ENCODE measurements at places on chromosomes 5 and 9.

DNA sequence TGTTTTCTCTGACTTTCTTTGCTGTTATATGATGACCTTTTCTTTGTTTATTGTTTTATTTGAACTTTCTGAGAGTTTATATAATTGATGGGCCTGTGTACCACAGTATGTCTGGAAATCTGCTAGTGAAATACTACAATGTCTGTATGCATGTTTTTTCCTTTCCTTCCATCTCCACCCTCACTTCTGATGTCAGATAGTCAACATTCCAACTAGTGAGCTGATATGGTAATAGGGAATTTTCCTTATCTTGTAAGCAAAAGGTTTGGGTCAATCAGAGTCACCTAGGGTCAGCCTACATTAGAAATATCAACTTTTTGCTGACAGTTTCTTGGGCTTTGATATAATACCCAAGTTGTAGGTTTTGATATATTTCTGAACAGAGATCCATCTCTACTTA is 103.2 kb downstream of the MAT2B start:
- DNase-seq: no peak

DNA sequence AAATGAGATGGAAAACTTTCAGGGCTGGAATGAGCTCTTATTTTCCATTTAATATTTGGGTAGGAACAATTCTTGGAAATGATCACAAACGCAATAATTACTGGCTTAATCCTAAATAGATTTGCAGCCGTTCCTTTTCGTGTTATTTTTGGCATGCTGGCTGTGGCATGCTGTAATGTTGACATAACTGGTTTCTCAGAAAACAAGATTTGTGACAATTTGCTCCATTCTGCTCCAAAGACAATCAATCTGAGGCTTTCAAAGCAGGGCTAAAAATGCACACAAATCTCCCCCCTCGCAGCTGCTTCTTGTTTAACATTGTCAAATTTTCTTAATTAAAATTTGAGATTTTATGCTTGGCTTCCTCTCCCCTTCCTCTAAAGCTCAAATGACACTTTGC is 151.2 kb downstream of the TTC39B start:
- DNase-seq: no peak

- DNase-seq: no peak
These were observed 138.6 kb downstream of the ARRDC3 start for GRCh38 chr5:91244380-91245073.

DNA sequence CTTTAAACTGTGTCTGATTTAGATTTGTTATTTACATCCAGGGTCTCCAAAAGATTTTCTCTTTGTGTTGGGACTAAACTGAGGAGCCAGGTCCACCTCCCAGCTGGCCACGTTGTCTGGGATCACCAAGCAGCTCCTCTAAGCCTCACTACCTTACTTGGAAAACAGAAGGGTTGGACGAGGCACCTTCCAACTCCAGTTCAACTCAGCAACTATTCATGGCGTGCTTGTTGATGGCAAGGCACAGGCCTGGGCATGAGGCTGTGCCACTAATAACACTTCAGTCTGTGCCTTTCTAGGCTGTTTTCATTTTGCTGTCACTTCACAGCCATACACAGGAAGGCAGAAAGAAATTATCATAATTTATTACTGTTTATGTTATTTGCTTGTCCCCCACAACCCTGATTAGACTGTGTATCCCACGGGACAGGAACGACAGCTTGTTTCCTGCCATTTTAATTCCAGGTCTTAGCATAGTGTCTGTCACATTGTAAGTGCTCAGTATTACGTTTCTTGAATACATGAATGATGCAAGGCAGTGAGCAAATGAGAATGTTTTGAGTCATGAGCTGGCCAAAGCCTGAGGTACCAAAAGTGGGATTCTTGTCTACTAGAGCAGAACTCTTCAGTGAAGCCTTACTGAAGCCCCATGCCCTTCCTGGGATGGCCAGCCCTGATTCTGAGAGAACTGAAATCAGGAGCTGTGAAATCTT is 125.8 kb downstream of the GALNT10 start:
- no peak for DNase-seq

DNA sequence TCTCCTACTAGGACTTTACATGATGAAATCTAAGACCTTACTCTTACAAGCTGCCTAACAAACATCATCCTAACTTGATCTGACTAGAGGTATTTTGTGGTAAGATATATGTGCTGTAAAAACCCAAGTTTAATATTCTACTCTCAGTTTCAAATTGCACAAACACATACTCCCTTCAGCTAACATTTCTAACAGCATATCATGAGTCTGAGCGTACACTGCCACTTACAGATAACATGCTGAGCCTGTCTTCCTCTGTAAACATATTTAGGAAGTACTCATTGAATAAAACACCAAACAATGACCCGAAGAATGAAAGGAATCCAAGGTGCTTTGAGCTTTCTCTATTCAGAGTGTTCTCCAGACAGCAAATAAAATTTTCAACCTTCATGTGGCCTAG is 7.9 kb upstream of the ESM1 start:
- no peak for DNase-seq

- no peak for DNase-seq
These were observed 105.4 kb downstream of the EDIL3 start for GRCh38 chr5:84279234-84279633.
